T-helper 17 cell (primary cell): ENCODE measurements at places on chromosomes 1 and 21. TPM values are rescaled to one million over a fixed set of nuclear protein-coding genes. Genes with fewer than 3 reads are reported as not detected.

Gene HES2
- not detected for total RNA-seq

Gene C8B
- total RNA-seq, result not detected

GRCh38 chr1:155968670-155969069 lies 9.7 kb downstream of the ARHGEF2 start:
- H3K27ac ChIP-seq, result peak overlapping the region; percentile 93
- peaks cover 8% of the 10 kb centered on the region for H3K36me3 ChIP-seq
- no peaks in the 10 kb centered on the region for H3K27me3 ChIP-seq
- peak overlapping the region; percentile 72 for H3K4me3 ChIP-seq
- DNase-seq, result no peak
- H3K4me1 ChIP-seq, result peaks cover 67% of the 10 kb centered on the region

- no peaks in the 10 kb centered on the region for H3K36me3 ChIP-seq
- H3K27ac ChIP-seq, result no peak overlapping the region
- peaks cover 46% of the 10 kb centered on the region for H3K27me3 ChIP-seq
- no peak overlapping the region for H3K4me3 ChIP-seq
Observed at GRCh38 chr1:33864460-33865389, 846 bp downstream of the HMGB4 start.

- no peak for DNase-seq
- no peaks in the 10 kb centered on the region for H3K36me3 ChIP-seq
- peaks cover 24% of the 10 kb centered on the region for H3K27me3 ChIP-seq
- H3K4me3 ChIP-seq, result no peak overlapping the region
- H3K27ac ChIP-seq, result no peak overlapping the region
Observed at GRCh38 chr1:108719656-108720435, 7.1 kb downstream of the FNDC7 start.

GRCh38 chr1:35557611-35558373 lies at the start of gene NCDN:
Gene NCDN, plus strand, starts transcription at chr1:35557799. Its CDS starts 392 bp downstream, at chr1:35558191.
- H3K4me3 ChIP-seq, result peak within 1 kb of the TSS; percentile 98

DNA sequence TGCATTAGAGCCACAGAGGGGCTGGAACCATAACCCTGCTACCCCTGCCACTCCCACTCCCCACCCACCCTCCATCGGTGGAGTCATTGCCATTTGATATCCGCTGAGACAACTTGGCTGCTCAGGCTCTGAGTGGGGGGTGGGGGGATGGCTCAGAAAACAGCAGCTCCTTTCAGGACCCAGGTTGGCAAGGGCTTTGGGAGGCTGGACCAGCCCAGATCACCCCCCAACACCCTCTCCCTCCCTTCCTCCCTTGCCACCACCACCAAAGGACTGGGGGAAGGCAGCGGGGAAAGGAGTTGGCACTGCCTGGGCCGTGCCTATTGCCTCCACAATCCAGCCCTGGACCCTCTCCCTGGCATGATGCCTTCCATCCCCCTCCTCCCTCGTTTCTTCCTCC lies 1.7 kb downstream of the KCNJ10 start:
- H3K36me3 ChIP-seq, result peaks cover 19% of the 10 kb centered on the region
- no peak for DNase-seq
- H3K4me1 ChIP-seq, result peaks cover 19% of the 10 kb centered on the region
- H3K27me3 ChIP-seq, result peaks cover 59% of the 10 kb centered on the region
- no peak overlapping the region for H3K4me3 ChIP-seq
- no peak overlapping the region for H3K27ac ChIP-seq

DNA sequence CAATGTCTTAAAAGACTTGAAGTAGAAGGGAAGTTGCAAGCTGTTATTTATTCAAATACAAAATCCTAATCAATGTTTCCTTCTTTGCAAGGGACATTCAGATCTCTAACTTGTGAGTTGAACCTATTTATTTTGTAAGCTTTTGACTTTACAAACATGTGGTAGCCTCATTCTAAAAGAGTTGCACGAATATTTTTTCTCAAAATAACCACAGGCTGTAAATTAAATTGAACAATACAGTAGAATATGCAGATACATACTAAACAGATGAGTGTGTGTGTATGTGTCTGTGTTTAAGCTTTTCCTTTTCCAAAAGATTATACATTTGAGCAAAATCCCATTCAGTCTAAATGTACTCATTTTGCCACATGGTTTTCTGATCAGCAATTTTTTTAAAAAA lies 4.8 kb upstream of the DYNLT5 start:
- H3K27me3 ChIP-seq, result peaks cover 53% of the 10 kb centered on the region
- no peak for DNase-seq
- H3K4me3 ChIP-seq, result no peak overlapping the region
- no peak overlapping the region for H3K27ac ChIP-seq
- H3K36me3 ChIP-seq, result no peaks in the 10 kb centered on the region
